ENCODE measurements at places on chromosomes 16 and 17.

DNA sequence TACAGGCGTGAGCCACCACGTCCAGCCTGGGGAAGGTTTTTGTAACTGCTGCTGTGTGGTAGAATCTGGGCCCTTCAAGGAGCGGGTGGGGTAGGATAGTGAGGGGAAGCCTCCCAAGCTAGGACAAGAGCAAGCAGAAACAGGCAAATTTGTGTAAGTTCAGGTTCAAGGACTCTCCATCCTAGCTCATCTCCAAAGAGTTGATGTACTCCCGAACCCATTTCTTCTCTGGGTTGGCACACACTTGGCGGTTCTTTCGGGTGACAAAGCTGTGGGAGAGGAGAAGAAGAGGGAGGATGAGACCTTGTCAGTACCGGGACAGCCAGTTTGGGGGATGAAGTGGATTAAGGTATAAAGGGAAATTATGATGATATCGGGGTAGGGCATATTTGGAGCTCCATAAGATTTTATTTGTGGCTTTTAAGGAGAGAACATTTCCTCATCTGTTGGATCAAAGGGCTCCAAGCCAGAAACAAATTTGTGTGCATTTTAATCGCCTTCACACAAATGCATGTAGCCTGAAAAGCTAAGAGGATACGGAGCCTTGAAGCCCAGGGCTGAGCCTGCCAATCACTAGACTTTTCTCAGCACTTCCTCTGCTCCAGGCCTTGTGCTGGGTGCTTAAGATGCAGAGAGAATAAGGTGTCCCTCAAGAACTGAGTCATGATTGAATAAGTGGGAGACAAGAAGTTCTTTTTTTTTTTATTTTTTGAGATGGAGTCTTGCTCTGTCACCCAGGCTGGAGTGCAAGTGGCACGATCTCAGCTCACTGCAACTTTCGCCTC lies 3.7 kb upstream of the HEATR9 start:
- no peak for DNase-seq

DNA sequence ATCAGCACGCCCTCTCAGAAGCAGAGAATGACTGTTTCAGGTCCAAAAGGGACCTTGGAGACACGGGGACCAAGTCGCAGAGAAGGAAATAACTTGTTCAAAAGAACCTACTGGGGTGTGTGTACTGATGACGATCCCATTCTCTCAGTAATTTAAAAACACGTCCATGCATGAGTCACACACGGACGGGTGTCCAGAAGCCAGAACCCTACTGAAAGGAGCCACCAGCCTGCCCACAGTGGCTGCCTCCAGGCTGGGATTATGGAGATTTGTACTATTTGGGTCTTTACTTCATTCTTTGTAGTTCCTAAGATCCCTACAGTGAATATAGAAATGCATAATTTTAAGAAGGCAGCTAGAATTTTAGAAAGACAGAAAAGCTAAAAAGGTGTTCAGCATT lies 27.8 kb downstream of the TMEM204 start:
- DNase-seq, result no peak

- DNase-seq, result peak; percentile 78
Measured at GRCh38 chr16:72241930-72242329, 70.0 kb upstream of the PMFBP1 start.

DNA sequence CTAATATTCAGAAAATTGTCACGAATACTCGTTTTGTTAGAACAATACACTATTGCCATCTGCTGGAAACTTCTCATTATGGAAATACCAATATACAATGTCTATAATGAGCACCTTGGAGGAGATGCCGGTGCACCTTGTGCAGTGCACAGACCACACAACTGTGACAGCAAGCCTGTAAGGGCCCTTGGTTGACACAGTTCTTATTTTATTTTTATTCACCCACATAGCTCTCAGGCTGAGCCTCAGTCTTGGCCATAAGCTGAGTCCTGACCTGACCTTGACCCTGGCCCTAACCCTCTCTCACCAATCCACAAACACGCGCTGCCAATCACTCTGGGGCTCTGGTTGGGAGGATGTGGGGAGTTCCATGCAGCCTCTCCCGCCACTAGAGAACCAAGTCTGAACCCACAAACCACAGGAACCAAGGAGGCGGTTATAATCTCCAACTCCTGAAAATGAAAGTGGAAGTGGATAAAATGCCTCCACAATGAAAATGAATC lies 7.6 kb downstream of the AIPL1 start:
- peak; percentile 21 for DNase-seq

- no peak for DNase-seq
Measured at GRCh38 chr17:4436846-4437245, 3.1 kb downstream of the SPNS3 start.

DNA sequence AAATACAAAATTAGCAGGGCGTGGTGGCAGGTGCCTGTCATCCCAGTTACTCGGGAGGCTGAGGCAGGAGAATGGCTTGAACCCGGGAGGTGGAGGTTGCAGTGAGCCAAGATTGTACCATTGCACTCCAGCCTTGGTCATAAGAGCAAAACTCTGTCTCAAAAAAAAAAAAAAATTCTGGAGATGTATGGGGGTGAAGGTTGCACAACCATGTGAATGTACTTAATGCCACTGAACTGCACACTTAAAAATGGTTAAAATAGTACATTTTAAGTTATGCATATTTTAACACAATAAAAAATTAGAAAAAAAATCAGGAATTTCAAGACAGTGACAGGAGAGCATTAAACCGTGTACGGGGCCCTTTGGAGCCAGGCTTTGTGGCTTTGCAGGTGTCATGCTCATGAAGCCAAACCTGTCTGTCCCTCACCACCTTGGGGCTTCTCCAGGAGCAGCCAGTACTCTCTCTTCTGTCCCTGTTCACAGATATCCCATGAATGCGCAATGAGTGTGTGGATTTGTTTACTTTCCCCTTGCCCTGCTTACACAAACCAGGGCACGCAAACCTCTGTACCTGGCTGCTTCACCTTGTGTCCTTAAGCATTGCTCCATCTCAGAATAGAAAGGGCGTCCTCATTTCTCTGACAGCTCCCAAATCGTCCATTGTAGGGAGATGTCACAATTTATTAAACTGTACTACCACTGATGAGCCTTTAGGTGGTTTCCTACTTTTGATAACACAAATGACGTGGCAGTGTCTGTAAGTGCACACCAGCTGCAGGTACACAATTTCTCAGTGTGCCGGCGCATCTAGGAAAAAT lies 58.2 kb upstream of the CBX4 start:
- DNase-seq, result no peak

- no peak for DNase-seq
Measured at GRCh38 chr16:30429418-30429677, 482 bp downstream of the DCTPP1 start.

GRCh38 chr17:50672831-50673551 lies 34.7 kb downstream of the ANKRD40 start:
- no peak for DNase-seq

GRCh38 chr16:50657241-50657640 lies 23.9 kb downstream of the SNX20 start:
- DNase-seq, result no peak

- no peak for DNase-seq
Measured at GRCh38 chr16:31711344-31711845, 162.2 kb upstream of the ZNF267 start.

DNA sequence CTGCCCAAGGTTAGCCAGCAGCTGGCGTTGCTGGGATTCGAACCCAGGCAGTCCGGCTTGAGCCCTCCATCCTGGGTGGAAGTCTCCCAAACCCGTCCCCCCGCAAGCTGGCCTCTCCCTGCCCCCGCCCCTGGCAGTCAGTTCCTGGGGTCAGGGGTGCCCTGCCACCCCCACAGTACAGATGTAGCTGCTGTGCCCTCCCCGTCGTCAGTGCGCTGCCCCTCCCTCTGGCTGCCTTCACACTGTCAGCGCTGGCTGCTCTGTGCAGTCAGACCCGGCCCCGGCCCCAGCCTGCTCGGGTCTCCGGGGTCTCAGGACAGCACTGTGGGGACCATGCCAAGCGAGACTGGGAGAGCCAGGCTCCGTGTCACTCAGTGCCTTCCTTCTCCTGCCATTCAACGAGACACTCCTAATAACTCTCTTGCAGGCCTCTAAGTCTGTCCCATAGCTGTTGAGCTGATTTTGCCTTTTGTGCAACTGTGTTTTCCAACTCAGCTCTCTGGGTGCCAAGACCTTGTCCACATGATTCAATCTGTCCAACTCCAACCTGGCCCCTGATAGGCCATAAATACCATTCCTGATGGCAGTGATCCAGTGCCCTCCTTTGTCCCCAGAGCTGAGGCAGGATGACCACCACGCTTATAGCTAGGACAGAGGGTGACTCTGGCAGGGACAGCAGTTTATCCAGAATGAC lies 55.5 kb upstream of the IL34 start:
- DNase-seq, result no peak

DNA sequence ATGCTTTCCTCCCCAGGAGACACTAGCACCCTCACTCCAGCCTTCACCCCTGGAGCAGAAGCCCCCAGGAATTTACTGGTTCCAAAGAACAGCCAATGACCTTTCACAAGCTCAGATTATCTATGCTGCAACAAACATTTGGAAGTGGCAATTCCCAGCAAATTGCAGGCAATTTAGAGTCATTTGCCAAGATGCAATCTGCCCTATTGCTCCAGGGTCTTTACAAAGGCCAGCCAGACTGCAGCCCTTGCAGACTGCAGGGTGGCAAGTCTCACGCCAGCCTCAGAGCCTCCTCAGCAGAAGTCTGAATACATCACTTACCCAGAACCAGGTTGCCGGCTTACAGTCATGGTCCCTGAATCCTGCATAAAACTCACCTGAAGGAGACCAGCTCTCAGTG lies 21.8 kb downstream of the AXIN1 start:
- no peak for DNase-seq

DNA sequence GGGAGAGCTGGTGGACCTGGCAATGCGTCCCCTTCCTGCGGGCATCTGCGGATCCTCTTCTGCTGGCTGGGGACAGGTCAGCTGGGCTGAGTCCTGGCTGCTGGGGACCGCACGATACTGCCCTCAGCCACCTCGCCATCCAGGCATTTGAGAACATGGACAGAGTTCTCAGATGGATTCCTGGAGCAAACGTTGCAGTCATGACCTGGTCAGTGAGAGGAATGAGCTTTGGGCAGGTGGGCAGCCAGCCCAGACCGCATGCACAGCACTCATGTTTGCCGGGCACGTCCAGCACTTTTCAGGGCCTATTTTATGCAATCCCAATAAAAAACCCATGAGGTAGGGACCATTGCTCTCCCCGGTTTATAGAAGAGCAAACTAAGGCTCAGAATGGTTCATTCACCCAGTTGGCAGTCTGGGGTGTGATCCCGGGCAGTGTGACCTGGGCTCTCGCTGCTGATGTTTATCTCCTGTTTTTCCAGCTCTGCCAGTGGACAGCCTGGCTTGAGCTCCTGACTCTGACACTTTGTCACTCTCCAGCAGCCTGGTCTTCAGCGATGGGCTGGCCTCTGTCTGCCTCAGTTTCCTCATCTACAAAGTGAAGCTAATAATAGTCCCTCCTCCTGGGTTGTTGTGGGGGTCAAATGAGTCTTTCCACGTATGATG lies 294.7 kb downstream of the IRF8 start:
- no peak for DNase-seq
